Omental fat pad (tissue), 4 donors: ENCODE measurements at places on chromosomes 1 and 21. TPM values are rescaled to one million over a fixed set of nuclear protein-coding genes. Genes with fewer than 3 reads are reported as not detected.

DNA sequence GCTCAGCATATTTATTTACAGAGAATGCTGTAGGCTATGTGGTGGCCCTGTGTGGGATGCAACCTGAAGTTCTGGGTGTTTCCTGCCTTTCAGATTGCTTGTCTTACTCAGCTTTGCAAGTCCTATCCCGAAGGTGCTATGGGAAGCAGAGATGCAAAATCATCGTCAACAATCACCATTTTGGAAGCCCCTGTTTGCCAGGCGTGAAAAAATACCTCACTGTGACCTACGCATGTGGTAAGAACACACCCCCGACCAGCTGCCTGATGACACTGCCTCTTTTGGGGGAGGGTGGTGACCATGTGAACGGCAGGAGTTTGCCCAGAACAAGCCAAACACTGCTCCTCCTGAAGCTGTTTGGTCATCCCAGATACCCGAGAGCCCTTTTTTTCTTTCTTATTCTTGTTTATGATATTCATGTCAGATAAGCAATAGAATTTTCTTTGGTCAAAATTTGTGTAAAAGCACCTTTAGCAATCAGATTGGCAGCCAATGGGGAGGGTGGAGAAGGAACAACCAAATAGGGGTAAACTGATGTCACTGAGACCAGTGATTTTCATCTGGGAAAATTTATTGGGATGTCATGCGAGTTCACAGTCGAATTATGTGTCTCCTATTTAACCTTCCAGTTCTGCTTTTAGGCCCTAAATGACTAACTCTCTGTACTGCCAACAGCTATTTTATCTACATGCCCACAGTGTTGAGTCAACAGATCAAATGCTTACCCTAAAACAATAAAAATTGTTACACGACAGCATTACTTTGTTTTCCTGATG is 82.6 kb downstream of the EVA1C start:
- DNase-seq: no peak

DNA sequence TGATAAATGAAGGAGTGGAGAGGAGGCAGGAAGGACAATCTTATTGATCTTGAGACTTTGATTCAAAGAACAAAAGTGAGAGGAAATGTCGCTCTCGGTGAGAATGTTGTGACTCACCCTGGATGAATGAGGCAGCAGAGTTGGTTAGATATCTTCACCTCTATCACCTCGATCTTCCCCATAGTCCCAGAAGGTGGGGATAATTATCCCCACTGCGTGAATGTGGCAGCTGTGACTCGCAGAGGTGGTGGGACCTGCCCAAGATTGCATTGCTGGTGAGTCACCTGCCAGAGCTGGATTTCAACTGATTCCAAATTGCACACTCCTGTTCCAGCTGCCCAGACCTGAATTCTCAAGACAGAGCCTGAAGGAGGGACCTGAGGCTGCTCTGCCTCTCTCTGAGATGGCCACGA is 105.0 kb downstream of the MATN1 start:
- no peak for DNase-seq

- no peak for DNase-seq
Measured at GRCh38 chr1:230313453-230314141, 112.5 kb downstream of the PGBD5 start.

DNA sequence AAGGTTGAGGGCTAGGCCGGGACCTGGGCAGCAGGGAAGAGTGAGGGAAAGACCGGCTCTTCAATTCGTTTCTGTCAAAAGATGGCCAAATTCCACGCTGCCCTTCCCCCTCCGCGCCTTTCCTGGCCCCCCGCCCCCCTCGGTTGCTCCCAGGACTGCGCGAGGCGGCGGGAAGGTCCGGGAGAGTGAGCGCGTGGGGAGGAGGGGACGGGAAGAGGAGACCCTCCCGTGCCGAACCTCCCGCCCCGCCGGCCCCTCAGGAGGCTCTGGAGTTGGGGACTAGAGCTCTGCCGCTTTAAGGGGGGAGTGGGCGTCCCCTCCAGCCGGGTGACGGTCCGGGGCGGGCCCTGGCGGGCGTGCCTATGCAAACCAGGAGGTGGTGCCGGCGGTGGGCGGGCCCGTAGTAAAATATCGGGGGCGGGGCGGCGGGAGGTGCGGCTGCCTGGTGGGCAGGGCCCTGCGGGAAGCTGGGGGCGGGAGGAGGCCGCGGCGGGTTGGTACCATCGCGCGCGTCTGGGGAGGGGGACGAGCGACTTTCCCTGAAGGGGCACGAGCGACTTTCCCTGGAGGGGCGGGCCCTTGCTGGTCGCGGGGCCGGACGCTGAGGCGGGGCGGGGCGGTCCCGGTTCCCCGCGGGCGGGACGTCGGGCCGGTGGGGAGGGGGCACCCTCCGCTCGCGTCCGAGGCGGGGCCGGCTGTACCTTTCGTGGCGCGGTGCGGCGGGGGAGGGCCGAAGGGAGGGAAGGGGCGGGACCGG is 58.2 kb downstream of the BCL9 start:
- DNase-seq: peak; percentile 86

GRCh38 chr1:247962911-247963588 is 2.0 kb upstream of the OR2AK2 start:
- no peak for DNase-seq

DNA sequence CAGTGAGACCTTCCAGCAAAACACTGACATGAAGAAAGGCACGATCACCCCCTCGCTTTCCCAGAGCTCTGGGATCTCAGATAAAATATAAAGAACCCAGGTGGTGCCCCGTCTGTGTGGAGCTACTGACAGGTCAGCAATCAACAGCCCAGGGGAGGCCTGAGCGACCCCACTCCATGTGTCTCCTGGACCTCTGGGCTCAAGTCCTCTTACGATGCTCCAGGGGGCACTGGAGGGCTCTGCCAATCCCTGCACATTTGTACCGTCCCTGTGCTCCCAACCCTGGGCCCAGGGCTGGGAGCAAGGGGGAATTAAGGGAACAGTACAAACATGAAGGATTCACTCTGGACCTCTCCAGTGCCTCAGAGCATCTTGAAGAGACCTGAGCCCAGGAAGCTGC is 12.5 kb downstream of the S100A7A start:
- no peak for DNase-seq

GRCh38 chr1:159927849-159928431 is 2.6 kb upstream of the TAGLN2 start:
- no peak for DNase-seq

DNA sequence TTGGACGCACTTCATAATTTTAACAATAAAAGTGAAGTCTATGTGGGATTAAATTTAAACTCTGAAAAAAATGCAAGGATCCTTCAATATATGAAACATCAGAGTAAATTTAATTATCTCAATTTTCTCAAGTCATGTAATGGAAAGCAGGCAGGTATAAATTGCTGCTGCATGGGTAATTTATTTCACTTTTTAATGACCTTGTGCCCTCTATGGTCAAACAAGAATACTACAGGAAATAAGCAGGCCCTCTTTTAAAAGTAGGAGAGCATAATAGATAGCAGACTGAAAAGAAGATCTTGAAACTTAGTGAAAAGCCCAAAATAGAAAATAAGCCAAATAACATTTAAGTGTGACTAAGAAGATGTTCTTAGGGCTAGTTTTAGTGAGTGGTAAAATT is 22.9 kb downstream of the BCAS2 start:
- no peak for DNase-seq

DNA sequence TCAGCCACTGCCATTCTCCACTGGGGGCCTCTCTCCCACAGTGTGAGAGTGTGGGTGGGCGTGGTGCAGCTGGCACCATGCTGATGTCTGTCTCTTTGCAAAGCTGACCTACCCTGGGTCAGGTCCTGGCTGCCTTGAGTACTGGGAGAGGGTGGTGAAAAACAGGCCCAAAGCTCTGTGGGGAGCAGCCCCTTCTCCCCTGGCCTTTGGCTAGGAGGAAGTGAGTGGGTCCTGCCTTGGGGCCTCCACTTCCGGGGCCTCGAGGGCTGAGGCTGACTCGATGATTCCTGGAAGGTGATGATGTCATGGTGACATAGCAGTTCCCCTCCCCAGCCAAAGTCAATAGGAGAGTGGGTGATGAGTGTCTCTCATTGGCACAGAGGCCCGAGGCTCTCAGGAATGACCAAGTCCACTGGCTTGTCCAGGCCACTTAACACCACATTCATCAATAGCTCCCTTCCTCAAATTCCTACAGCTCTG is 53.0 kb downstream of the IER5 start:
- no peak for DNase-seq

GRCh38 chr21:46084709-46085108 is 13.2 kb upstream of the COL6A2 start:
- DNase-seq: no peak

DNA sequence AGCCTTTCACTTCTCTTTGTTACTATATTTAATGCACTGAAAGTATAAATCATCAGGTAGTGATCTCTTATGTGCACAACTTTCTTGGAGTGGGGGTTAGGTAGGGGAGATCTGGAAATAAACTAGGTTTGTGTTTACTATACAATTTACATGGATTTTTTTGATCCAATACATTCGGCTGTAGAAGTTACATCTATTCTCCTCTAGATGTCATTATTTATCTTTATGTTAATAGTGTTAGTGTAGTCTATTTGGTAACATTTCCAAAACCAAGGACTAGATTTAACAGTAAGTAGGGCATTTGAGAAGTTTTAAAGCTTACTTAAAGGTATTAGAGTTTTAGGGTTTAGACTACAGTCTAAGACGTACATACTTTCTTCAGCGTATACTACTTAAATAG is 5.4 kb downstream of the VPS45 start:
- DNase-seq: no peak

- DNase-seq: no peak
Measured at GRCh38 chr21:29582855-29583254, 284.1 kb downstream of the BACH1 start.

- no peak for DNase-seq
Measured at GRCh38 chr21:45640888-45641479, 2.5 kb upstream of the PCBP3 start.

DNA sequence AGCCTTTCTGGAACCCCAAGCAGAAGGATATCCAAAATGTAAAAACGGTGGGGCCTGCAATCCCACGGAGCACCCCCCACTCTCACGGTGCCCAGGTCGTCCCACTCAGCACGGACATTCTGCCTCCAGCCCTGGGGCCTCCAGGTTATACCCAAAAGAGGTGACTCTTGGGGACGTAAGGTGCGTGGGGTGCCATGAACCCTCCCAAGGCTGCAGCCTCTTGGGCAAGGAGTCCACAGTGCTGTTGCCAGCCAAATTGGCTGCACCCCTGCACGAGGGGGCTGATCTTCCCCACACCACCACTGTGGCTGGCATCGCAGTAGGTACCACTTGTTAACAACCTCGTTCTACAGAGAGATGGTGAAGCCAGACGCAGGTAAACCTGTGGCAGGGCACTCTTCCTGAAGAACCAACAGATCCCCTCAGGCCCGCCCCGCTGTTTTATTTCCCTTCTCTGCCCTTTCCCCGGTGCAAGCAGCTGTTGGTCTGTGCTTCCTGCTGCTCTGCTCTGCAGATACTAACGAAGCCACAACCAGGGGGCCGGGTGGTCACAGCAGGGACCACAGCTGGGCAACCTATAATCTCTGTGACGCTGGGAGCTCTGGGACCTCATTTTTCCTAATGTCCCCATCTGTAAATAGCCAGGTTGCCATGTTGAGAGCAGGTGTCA is 8.7 kb downstream of the TFF3 start:
- DNase-seq: no peak

- DNase-seq: no peak
Measured at GRCh38 chr1:157310401-157310800, 172.2 kb upstream of the ETV3 start.

- no peak for DNase-seq
Measured at GRCh38 chr1:192382758-192383157, 66.0 kb downstream of the RGS21 start.

- peak; percentile 92 for DNase-seq
Measured at GRCh38 chr21:41121785-41122415, 46.1 kb upstream of the BACE2 start.

DNA sequence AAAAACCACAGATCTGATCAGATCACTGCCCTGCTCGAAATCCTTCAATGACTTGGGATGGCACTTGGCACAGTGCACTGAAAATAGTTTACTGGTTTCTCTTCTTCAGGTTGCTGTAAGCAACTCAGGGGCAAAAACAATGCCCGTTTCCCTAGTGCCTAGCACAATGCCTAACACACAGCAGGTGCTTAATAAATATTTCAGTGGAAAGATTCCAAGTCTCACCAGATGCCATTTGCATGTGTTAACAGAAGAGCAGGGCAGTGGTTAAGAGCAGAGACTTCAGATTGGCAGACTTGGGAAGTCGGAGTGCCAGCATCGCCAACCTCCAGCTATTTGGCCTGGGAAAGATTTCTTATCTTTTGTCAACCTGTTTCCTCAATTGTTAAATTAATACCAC is 10.9 kb upstream of the METTL25B start:
- no peak for DNase-seq

DNA sequence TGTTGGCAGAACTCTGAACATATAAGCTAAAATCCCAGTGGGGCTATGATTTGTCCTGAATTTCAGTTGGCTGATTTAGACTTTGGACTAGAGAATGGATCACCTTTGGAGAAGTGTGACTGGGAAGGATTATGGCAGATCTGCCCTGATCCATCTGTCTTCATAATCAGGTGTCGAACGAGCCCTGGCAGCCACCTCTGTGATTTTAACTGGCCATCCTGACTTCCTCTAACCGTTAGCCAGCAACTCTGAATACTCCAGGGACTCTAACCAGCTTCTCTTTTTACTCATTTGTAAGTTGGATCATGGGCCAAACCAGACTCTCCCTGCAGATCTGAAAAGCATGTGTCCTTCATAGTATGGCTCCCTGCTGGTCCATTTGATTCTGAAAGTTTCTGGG is 32.0 kb downstream of the ACTN2 start:
- DNase-seq: no peak

DNA sequence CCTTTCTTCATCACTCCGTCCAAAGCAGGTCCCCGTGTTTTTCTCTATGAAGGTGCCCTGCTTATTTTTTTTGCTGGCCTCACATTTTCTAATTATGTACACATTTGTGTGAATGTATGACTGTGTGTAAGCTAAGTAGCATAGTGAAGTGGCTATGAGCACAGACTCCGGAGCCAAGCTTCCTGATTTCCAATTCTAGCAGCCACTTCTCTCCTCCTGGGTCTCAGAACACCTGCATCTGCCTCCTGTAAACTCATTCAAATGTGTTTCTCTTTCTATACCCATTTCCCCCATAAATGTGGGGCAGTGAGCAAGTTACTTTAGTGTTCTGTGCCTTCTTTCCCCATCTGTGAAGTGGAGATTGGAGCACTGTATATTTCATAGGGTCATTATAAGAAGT is 2.1 kb downstream of the SLAMF6 start:
- DNase-seq: no peak

GRCh38 chr1:163300568-163300967 is 21.2 kb upstream of the NUF2 start:
- no peak for DNase-seq

Gene ARHGEF10L
- total RNA-seq: 33.5 TPM

Gene IPO13
- 19.4 TPM for total RNA-seq

Gene S100A7A
- not detected for total RNA-seq

Gene TACSTD2
- 2.7 TPM for total RNA-seq

Gene RCAN3
- total RNA-seq: 2.9 TPM

Gene GOLT1A
- total RNA-seq: not detected

Gene PADI3
- not detected for total RNA-seq

Gene S100A2
- total RNA-seq: 1.3 TPM

Gene S100A1
- total RNA-seq: 36.5 TPM

Gene UMODL1
- not detected for total RNA-seq

Gene STUM
- total RNA-seq: 2.8 TPM

Gene NFIA
- 74.0 TPM for total RNA-seq
